Activated CD8-positive, alpha-beta memory T cell treated with anti-CD3 and anti-CD28 coated beads, Interleukin-2, amount 10 ng/mL, durations not matched to agents 7 days and 5 days (primary cell): ENCODE measurements at places on chromosomes 7 and 10. TPM values are rescaled to one million over a fixed set of nuclear protein-coding genes. Genes with fewer than 3 reads are reported as not detected.

Gene ANXA8L1
- total RNA-seq, result 1.1 TPM

Gene TRIM50
- not detected for total RNA-seq

Gene CCDC146
- 8.3 TPM for total RNA-seq

Gene ITGB8
- 0.07 TPM for total RNA-seq

Gene AGR2
- not detected for total RNA-seq

Gene GNAT3
- total RNA-seq, result not detected

Gene SFRP4
- total RNA-seq, result not detected

Gene ACTR3C
- total RNA-seq, result 4.0 TPM

Gene CH25H
- not detected for total RNA-seq

Gene LRRC17
- not detected for total RNA-seq

Gene INHBA
- not detected for total RNA-seq

Gene FRMD4A
- 1.2 TPM for total RNA-seq

Gene DENND11
- total RNA-seq, result 27.3 TPM

Gene TRPV6
- total RNA-seq, result not detected

Gene SAMD9L
- 181 TPM for total RNA-seq

Gene WDR37
- 22.0 TPM for total RNA-seq

Gene LRRD1
- total RNA-seq, result not detected

Gene DRGX
- total RNA-seq, result not detected

Gene SEMA3C
- not detected for total RNA-seq

Gene SFXN2
- total RNA-seq, result 22.1 TPM

Gene HOXA6
- not detected for total RNA-seq

Gene ZNF485
- 1.1 TPM for total RNA-seq

Gene STARD3NL
- total RNA-seq, result 31.9 TPM

Gene ACTL6B
- total RNA-seq, result not detected

Gene LRIT2
- not detected for total RNA-seq

Gene TMEM196
- not detected for total RNA-seq
